ENCODE measurements at places on chromosomes 6 and 20.
A peak's percentile ranks its signal among the peaks of the same experiment; 100 is the strongest.

- no peak for DNase-seq
These were observed 104.3 kb downstream of the SULF2 start for GRCh38 chr20:47680804-47681529.

GRCh38 chr6:113818578-113818977 is 38.6 kb upstream of the MARCKS start:
- no peak for DNase-seq

GRCh38 chr6:129543981-129544380 is 166.0 kb downstream of the ARHGAP18 start:
- DNase-seq, result no peak

- DNase-seq, result peak; percentile 65
These were observed 16.1 kb downstream of the ZSCAN12 start for GRCh38 chr6:28383235-28384142.

- no peak for DNase-seq
These were observed 17.6 kb downstream of the RMND1 start for GRCh38 chr6:151434369-151434768.

- DNase-seq, result no peak
These were observed 105.9 kb downstream of the TOX2 start for GRCh38 chr20:44020406-44021148.

DNA sequence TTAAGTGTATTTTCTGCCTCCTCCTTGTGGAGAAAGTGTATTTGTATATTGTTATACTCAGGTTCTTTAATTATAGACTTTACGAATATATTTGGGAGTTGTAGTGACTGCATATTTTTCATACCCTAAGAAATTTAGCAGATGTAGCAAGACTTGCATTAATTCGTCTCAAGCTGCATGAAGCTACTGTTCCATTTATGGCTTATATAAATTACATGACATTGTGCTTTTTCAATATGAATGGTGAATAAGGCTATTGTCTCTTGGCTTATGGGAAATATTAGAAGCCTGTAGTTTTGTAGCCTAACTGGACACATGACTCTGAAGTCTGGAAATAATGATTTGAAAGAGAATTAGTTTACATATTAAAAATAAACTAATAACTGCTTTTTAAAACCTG is 2.4 kb downstream of the ADGRG6 start:
- DNase-seq, result no peak

- DNase-seq, result peak; percentile 27
These were observed 66.2 kb upstream of the EYA2 start for GRCh38 chr20:46828471-46828870.

- DNase-seq, result no peak
These were observed 8.9 kb downstream of the SIRPA start for GRCh38 chr20:1904135-1904534.

GRCh38 chr20:46946796-46947195 is 52.2 kb downstream of the EYA2 start:
- no peak for DNase-seq

GRCh38 chr6:137416376-137417109 is 77.7 kb downstream of the OLIG3 start:
- DNase-seq, result no peak

- no peak for DNase-seq
These were observed 2.7 kb downstream of the AKAP12 start for GRCh38 chr6:151242420-151242861.

- no peak for DNase-seq
These were observed 138.0 kb upstream of the CCN2 start for GRCh38 chr6:132089173-132089572.

DNA sequence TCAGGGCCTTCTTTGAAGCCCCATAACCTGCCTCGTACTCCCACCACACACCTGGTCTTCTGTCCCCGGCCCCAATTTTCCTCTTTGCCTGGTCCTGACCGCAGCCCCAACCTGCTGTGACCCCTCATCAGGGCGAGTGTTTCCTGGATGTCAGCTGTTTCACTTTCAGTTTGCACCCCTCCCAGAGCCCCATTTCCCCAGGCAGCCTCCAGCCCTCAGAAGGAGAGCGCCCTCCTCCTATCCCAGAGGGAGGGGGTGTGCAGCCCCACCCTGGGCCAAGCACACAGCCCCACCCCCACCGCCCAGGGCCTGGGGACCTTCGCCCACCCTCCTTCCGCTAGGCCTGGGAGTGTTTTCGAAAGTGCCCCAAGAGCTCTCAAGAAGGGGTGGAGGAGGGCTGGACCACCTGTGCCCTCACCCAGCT is 1.5 kb downstream of the BAK1 start:
- DNase-seq, result no peak

GRCh38 chr20:51801122-51801822 is 1.0 kb downstream of the SALL4 start:
- no peak for DNase-seq

GRCh38 chr6:32638532-32639219 is 1.5 kb downstream of the HLA-DQA1 start:
- DNase-seq, result no peak

DNA sequence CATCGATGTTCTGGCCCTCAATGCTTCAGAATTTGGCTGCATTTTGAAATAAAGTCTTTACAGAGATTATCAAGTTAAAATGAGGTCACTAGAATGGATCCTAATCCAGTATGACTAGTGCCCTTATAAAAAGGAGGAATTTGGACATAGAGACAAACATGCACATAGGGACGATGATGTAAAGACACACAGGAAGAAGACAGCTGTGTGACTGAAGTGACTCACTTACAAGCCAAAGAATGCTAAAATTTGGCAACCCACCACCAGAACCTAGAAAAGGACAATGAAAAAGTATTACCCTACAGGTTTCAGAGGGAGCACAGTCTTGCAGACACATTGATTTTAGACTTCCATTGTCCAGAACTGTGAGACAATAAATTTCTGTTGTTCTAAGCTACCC is 322.8 kb upstream of the GJE1 start:
- DNase-seq, result no peak

- peak; percentile 68 for DNase-seq
These were observed 16.4 kb upstream of the STX16 start for GRCh38 chr20:58634521-58635278.

- DNase-seq, result no peak
These were observed 527.5 kb upstream of the ID4 start for GRCh38 chr6:19309661-19310060.

- peak; percentile 33 for DNase-seq
These were observed 643.8 kb downstream of the HDGFL1 start for GRCh38 chr6:23213193-23213592.

DNA sequence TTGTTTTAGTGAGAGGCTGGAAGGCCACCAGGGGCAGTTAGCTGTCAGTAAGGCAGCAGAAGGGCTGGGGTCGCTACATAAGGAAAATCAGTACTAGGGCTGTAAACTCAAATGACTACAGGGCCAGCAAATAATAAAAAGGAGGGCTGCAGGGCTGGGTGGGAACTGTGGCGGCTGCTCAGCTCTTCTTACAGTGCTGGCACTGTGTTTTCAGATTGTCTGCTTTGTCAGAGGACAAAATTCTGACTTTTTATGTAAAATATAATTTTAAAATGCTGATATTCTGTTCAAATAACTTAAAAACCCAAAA is 23.2 kb downstream of the HLA-A start:
- DNase-seq, result no peak

DNA sequence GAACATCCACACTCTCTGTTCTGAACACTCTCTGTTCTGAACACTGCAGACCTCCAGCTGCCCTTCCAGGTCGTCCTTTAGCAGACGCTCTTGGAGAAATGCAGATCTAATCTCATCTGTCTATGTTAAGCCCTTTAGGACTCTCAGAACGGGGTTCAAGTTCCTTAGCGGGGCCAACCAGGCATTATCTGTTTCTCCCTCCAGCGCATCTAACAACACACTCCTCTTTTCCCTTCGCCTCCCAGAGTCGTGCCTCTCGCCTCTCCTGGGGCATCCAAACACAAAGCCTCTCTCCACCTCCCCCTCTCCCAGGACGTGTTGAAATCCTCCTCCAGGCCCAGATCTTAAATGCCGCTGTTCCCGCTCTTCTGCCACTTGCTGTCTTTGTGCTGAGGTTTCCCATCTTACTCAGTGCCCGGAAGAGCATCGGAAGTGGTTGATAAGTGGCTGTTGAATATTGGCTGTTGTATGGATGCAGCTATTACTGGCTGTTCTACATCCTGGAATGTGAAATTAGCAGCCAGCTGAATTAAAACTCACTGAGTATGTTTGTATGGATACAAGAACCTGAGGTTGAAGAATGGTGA is 108.4 kb upstream of the GGTLC1 start:
- DNase-seq, result no peak

DNA sequence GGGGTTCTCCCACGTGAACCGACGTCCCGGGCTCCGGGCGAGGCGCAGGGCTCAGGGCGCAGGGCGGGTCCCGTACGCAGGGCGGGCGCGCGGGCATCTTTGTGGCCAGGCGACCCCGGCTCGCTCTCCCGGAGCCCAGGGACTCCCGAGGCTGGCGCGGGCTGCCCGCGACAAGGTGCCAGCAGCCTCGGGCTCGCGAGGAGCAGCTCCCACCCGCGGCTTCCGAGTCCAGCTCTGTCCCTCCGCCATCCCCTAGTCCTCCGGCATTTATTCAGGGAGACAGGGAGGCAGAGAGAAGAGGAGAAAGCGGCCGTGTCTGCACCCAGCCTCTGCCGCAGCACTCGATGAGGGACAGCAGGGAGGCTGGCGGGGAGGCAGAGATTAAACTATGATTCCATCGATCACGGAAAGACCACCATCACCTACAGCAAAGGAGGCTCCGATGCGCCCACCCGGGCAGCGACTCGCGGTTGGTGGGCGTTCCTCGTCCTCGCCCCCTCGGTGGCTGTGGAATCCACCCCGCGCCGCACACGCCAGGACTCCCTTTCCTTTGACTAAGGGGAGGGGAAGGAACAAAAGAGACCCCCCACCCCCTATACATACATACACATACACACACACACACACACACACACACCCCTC is 1.1 kb downstream of the RGS17 start:
- DNase-seq, result no peak

- no peak for DNase-seq
These were observed 79.1 kb upstream of the PTPN1 start for GRCh38 chr20:50431066-50431450.

GRCh38 chr6:14459315-14459714 is 341.7 kb downstream of the CD83 start:
- DNase-seq, result no peak

DNA sequence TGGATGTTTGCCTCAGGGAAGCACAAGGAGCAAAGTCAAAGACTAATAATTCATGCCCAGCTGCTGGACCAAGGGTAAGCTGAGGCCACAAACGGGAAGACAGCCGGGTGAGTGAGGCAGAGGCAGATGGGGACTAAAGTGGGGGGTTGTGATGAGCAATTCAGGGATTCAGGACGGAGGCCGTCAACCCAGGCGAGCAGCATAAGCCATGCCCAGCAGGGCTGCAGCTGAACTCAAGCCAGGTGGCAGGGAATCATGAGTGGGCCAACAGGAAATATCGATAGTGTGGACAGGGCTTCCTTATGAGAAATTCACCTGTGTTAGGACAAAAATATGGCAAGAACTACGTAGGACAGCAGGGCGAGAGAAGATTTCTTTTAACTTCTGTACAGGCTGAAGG is 246.8 kb downstream of the CDC5L start:
- DNase-seq, result no peak

DNA sequence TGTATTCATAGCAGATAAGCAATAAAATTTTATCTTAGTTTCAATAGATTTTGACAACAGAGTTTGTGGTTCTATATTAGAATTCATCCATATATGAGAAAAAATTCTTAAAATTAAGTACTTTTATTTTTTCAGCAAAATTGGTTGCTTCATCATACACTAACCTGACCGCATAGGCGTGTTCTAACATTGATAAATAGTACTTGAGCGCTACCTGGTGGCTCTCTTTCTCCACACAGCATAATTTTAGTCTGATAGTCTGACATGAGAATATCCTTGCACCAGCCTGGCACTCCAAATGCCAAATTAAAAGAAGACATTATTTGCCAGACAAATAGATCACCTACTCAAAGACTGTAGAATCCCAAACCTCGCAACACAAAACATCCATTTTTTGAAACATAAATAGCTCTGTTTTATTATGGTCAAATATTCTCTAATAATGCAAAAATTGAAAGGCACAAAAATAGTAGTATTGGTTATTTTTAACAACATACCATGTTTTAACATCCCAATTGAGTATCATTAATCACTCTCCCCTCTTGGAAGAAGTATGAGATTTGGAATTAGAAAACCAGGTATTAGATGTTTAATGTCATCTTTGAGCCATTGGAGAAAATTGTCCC is 33.0 kb upstream of the FILIP1 start:
- peak; percentile 34 for DNase-seq

- DNase-seq, result no peak
These were observed 5.7 kb downstream of the SUPT3H start for GRCh38 chr6:45371924-45372573.

GRCh38 chr6:148269386-148269785 is 73.3 kb upstream of the SASH1 start:
- DNase-seq, result no peak

GRCh38 chr20:12924126-12924525 is 84.6 kb upstream of the SPTLC3 start:
- DNase-seq, result no peak
